Nucleus accumbens (tissue), 56 donors: ENCODE measurements at places on chromosomes 6 and 20.

- DNase-seq: no peak
Observed at GRCh38 chr20:11844691-11845090, 73.0 kb upstream of the BTBD3 start.

DNA sequence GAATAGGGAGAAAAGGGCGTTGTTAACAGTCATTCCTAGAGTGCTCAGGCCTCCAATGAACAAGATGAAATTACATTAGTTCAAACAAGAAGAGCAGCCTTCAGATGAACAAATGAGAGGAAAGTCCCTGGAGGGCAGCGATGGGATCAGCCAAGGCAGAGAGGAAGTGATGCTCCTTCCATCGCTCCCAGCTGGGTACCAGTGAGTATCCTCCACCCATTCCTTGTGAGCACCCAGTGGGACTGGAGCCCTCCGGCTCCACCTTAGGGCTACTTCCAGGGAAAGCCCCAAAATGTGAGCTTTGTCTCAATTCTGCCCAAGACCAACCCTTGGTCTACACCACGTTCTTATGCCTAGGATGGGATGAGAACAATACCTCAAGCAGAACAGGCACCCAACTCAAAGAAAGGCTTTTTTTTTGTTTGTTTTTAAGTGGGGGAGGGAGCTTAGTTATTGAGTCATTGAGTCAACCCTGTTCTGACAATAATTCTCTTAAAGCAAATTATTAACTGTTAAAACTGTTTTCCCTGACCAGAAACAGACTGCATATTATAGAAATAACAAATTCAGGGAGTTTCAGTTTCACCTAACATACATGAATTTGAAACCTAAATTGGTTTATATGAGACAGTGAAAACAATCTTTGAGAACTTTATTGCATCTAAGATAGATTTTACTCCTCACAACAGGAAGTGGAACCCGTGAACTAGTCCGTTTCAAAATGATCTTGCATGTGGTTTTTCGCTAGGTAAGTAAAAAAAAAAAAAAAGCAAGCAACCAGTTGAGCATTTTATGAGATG, 106.9 kb downstream of the IPCEF1 start:
- no peak for DNase-seq

- DNase-seq: no peak
Observed at GRCh38 chr20:51525241-51526105, 17.0 kb downstream of the NFATC2 start.

DNA sequence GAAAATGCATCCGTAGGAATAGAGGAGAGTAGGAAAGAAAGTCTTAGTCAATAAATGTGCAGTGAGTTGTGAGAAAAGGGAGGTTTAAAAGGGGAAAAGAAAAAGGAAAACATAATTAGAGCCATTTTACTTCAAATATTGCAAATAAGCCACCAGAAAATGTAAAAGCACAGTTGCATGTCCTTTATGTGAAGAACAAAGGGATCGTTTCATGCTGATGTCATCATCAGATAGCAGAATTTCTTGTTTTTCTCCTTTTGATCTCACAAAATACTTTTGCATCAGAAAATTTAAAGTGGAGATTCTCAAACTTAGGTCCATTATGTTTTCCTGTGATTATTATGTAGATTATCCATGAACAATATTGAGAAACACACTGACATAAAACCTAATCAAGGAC, 166.7 kb downstream of the HAO1 start:
- DNase-seq: no peak

DNA sequence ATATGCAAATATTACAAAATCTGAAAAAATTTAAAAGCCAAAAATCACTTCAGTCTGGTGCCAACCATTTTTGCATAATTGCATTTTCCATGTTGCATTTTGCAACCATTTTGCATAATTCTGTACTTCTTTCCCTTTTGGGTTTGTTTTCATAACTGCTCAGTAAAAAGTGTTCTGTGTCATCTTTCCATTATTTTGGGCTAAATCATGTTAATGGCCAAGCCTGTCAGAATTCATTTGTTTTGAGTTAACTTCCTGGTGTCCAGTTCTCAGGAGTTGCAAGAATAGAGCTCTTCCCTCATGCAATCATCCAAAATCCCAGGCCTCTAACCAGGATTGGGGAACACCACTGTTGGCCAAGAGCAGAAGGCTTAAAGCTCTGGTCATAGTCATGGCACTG, 133.6 kb downstream of the MTHFD1L start:
- DNase-seq: no peak
